ENCODE measurements at places on chromosomes 13 and 19.

- no peak for DNase-seq
Measured at GRCh38 chr19:39816287-39817048, 17.5 kb downstream of the DYRK1B start.

DNA sequence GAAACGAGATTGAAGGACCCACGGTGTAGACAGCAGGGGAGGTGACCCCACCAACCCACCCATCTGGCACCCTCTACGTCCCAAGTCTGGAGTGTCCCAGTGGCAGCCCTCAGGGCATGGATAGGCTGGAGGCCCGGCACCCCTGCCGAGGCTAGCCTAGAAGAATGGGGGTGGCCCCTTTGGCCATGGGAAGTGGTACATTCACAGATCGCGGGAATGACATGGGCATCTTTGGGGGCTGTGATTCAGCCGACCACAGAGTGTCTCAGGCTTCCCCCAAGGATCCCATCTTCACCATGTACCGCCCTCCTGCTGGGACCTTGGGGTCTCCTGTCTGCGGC lies 11.3 kb upstream of the MKNK2 start:
- DNase-seq, result no peak

DNA sequence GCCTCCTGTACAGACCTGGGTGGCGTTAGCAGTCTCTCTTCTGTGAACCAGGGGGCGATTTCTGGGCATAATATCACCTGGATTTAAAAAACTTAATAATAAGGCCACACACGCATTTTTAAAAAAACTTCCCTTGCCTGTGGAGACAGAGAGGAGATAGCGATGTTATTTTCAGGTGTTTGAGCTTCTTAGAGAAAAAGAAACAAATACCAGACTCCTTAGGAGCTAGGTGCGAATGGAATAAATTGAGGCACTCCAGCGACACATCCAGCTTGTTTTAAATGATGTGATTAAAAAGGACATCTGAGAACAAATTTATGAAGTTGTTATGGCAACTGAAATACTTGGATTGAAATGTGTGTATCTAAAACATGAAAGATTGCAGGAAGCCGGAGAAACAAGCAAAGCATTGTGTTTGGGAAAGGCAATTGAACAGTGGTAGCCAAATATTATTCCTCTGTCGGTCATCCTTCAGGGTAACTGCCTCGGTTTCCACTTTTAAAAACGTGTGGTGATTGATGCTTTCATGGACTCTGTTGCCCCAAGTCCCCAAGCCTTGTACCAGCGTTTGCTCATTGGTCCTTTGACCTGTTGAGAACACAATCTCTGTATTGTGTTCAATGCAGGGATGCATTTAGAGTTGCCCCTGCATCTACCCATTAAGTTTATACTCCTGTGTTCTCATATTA lies 158.7 kb downstream of the TM9SF2 start:
- no peak for DNase-seq

DNA sequence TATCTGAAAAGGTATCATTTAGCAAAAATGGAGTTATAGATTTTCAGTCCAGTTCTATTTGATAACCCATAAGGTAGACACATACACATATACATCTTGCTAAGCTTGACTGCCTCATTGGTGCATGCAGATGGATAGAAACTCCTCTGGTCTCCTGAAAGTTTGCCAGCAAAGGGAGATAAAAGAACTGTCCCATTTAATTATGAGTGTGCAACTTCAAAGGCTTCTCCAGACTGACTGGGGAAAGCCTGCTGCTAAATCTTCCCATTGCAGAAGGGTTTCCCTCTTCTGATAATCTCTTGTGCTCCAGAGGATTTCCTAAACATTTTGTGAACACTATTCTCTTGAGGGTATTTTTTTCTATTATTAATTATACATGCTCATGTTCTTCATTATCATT lies 131.9 kb downstream of the ITGBL1 start:
- no peak for DNase-seq

DNA sequence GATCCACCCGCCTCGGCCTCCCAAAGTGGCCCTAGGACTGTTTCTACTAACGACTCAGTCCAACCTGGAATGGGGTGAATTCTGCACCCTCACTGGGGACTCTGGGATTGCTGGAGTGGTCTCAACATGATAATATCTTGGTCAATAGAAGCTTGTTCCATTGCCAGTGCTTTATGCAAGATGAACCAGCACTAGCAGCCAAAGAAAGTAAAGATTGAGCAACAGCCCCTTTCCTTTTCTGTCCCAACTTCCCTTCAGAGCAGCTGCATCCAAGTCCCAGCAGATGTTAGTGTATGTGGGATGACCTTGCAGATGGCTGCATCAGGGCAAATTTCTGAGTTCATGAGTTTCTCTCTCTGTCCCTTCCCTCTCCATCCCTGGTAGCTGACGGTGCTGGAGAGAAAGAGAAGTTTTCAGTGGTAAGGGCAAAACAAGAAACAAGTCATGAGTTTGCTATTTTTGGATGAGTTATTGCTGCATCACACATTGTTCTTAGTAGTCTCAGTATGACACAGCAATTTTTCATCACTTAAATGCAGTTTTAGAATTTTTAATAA lies 183.6 kb upstream of the EDNRB start:
- DNase-seq, result peak; percentile 23
